AG08395 (cell line): ENCODE measurements at places on chromosomes 12 and 14.

GRCh38 chr14:36056845-36057244 is 119.7 kb downstream of the PTCSC3 start:
- no peak for DNase-seq

- DNase-seq, result no peak
These were observed 270.1 kb upstream of the PRICKLE1 start for GRCh38 chr12:42859612-42860011.

- no peak for DNase-seq
These were observed 17.6 kb upstream of the BCL11B start for GRCh38 chr14:99289394-99290189.

DNA sequence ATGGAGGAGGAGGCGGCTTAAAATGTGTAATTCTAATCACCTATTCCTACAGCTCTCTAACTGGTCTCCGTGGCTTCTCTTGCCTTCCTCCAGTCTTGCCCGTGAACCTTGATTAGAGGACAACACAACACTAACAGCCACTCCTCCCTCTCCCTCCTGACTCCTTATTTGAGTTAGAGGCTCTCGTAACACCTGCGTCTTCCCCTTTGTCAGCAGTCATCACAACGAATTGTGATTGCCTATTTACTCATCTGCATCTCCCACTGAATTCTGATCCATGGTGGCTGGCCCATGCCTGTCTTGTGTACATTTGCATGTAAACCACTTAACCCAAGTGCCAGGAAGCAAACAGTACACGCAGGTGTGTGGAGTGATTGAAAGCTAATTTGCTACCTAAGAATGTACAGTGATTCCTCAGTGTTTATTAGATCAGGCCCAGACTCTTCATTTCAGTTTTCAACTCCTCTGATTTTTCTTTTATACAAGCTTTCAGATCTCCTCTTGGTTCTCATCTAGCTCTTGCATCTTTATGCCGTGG is 154.5 kb downstream of the MON2 start:
- DNase-seq, result no peak

DNA sequence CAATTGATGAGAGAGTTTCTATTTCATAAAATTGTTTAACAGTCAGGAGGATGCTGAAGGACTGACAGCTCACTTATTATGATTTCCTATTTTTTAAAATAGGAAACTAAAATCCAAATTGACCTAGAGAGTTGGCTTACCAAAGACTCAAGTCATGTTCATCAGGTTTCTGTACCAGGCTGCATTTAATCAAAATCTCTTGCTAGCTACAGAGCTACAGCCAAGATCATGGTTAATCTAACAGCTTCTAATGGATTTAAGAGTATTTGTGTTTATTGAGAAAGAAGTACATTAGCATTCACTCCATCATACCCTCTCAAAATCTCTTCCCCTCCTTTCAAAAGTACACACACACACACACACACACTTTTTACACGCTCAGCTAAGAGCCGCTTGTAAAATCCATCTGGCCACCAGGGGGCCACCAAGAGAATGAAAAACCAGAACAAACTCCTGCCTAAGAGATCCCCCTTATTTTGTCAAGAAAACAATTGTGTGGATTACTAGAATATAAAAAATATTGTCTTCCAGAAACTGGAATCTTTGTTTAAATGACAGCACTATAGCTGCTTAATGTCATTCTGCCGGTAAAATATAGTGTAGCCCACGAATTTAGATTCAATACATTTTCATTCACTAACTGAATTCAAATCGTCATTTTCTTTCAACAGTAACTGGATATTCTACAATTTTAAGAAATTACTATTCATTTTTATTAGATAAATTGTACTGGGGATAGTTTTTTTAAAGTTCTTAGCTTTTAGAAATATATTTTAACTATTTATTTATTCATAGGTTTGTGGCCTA is 334.0 kb downstream of the BTG1 start:
- peak; percentile 53 for DNase-seq

DNA sequence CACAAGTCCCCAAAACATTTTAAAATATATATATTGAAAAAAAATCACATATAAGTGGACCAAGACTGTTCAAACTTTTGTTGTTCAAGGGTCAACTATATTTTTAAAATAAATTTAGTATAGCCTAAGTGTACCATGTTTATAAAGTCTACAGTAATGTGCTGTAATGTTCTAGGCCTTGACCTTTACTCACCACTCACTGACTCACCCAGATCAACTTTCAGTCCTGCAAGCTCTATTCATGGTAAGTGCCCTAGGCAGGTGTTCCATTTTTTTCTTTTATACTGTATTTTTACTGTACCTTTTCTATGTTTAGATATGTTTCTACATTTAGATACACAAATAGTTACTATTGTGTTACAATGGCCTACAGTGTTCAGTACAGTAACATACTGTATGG is 23.4 kb upstream of the TMTC1 start:
- DNase-seq, result no peak

- DNase-seq, result no peak
These were observed 29.3 kb downstream of the MED6 start for GRCh38 chr14:70571139-70571538.

GRCh38 chr14:97773598-97773997 is 976.4 kb downstream of the VRK1 start:
- DNase-seq, result no peak

DNA sequence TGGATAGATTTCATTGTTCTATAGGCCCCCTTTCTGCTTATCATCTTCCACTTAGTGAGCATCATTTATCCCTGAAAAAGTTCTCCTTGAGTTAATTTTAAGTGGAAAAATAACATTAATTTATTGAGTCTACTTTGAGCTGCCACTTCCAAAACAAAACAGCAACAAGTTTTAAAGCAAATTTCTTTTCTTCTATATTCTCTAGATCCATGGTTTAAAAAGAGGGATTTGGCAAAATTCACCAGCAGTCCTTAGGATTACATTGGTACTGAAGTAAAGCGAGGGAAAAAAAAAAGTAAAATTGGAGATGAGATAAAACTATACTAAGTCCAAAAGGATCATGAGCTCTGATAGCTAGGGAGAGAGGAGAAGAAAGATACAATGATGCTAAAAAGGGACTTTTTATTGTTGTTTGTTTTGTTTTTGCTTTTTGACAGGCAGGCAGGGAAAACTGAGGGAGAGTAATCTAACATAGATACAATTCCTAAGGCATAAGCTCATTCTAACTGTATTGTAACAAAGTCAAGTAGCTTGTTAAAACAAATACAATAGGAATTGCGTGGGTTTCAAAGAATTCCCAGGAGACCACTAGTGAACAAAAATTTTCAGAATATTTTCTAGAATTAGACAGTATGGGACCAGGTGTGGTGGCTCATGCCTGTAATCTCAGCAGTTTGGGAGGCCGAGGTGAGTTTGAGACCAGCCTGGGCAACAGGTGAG is 19.2 kb upstream of the PLEKHA5 start:
- DNase-seq, result peak; percentile 7

DNA sequence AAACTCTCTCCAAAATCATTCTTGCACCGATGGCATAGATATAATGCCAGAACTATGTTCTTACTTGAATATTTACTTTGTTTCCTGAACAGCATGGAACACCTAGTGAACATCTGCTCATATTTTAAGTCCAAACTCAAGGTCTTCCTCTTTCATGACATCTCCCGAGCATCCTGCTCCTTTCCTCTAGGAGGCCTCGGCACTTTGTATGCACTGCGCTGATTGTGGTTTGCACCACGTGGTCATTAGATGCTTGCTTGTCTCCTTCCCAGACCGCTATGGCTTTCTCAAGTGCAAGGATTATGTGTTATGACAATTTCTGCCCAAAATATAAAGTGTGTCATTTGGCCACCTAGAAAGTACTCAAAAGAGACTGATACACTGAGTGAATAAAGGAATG is 912.0 kb downstream of the GALC start:
- DNase-seq, result no peak

DNA sequence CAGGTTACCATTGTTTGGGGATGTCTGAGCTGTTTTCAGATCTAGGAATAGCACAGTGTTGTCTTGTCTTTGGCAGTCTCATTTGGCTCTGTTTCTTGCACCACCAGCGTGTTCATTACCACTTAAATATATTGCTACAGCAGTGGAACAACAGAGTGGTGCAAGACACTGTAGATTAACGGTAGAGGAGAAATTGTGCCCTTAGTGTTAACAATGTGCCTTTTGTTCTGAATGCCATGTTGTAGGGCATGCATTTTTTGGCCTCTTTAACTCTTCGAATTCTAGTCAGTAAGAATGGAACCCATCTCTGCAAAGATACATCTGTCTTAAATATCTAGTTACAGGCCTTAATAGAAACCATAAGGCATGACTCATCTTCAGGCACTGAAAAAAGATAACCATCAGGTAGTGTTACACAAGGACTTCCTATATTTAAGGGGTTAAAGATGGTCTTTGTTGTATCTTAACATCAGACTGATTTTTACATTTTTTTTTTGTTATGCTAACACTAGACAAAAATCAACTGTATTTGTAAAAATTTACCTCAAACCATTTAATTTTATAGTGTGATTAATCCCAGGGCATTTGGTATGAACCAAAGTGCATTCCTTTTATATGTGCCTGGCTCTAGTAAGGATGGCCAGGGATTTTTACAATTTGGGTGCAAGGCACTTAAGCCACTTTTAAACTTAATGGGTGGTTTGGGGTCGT is 12.9 kb downstream of the DYRK2 start:
- no peak for DNase-seq

- DNase-seq, result peak; percentile 96
These were observed at the start of gene FKBP4 for GRCh38 chr12:2794736-2795289. TSS of gene FKBP4 (plus strand) at chr12:2794970. CDS start at chr12:2795140, 170 bp downstream.
